ENCODE measurements at places on chromosomes 3 and 15.

DNA sequence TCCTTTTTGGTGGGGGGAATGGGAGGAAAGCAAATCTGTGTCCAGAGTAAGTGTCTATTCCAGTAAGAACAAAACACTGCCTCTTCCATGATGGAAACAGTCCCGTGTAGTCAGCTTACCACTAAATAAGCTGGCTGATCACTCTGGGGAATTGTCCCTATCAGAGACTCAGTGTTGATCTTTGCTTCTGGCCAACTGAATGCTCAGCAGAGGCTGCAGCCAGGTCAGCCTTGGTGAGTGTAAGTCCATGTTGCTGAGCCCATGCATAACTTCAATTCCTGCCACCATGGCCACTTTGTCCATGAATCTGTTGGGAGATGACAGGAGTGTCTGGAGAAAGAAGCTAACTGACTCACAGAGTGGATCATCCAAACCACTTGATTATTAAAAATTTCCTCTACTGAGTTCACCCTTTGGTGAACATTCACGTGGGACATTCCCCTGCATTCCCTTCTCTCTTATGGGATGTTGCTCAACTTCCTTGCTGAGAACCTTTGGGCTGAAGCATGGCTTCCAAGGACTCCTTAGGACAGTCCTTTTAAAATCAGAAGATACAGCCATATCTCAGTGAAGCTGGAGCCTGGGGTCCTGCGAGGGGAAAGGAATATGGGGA lies 33.9 kb upstream of the XCR1 start:
- DNase-seq: no peak

DNA sequence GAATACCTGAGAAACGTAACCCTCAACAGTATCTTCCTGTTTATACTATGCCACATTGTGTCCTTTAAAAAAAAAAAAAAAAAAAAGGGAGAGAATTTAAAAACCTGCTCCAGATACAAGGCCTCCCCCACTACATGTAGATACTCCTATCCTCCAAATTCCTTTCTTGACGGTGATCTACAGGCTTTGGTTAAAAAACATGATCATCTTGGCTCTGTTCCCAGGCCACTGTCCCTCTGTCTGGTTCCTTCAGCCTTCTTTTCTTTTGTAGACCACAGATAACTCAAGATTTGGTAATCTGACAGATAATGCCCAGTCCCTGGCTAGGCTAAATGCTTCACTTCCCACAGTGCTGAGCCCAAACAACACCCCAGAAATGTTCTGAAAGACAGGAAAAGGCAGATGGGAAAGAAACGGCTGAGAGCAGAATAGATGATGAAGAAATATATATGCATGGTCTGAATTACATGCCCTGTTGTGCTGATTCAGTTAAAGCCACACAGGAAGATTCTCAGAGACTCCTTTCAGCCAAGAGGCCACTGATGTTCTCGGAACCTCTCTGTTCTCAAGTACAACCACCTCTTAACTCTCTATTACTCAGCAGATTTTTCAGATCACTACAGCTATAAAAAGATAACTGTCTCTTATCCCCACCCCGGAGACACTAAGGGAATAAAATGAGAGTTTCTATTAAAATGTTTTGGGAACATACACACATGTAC lies 48.3 kb downstream of the NPTN start:
- no peak for DNase-seq

DNA sequence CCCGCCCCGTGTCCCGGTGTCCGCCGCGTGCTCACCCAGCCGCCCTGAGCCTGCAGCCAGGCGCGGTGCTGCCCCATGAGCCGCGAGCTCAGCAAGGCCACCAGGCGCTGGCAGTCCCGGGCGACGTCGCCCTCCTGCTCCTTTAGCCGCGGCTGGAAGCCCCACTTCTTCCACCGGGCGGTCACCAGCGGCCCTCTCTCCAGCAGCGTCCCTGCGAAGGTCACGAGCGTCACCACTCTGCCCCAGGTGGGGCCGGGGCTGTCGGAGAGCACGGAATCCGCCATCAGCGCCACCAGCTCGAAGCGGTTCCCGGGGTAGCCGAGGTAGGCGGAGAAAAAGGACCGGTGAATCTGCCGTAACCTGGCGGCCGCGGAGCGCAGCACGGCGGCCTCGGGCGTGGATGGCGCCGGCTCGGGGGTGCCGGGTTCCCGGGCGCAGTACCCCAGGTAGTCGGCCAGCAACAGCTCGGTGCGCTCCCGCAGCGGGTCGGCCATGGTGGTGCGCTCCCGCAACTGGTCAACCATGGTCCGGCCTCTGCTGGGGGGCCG lies 298 bp downstream of the BCL2L10 start:
- DNase-seq: no peak

- DNase-seq: no peak
These were observed 94.8 kb downstream of the ABHD5 start for GRCh38 chr3:43785551-43785950.

DNA sequence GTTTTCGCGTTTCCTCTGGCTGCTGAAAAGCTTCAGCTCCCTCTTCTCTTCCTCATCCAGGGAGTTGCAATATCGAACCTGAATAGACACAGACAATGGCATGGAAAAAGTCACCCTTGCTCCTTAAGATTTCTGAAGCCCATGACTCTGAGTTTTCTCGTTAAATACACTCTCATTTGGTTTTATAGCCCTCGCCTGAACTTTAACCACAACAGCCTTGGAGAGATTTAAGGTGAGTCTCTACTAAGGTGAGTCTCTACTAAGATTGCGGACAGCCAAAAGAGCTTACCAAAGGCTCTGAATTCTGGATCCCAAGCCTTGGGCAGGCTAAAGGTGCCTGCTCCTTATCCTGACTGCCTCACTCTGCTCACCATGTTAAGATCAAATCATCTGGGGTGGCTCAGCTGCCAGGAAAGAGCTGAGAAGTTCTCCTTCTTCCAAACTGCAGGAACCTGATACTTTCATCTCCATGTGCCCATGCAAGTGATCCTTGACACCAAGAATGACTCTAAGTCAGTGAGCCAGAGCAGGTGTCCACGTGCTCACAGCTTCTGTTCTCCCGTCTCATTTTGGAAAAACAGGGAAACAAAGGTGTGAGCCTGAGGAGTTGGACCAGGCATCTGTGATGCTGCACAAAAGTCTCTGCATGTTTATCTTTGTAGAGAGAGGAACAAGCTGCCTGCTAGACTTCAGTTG lies 65.1 kb downstream of the PRICKLE2 start:
- DNase-seq: no peak
